Mucosa of gallbladder (tissue), 1 donor: ENCODE measurements at places on chromosomes 4 and X. TPM values are rescaled to one million over a fixed set of nuclear protein-coding genes. Genes with fewer than 3 reads are reported as not detected.

DNA sequence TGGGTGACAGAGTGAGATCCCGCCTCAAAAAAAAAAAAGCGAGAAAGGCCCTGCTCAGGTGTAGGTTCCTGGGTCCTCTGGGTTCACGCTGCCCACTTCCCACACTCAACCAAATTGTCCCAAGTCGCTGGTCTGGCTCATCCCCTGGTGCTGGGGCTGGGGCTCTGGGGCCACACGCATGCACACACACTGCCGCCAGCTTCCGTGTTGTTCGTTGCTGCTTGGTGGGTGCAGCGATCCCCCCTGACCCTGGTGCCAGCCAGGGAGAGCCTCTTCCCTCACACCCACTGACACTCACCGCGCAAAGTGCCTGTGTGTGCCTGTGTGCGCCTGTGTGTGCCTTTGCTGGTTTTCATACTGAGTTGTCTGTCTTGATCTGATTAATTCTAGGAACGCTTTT is 124.1 kb upstream of the NKX1-1 start:
- no peak for DNase-seq

DNA sequence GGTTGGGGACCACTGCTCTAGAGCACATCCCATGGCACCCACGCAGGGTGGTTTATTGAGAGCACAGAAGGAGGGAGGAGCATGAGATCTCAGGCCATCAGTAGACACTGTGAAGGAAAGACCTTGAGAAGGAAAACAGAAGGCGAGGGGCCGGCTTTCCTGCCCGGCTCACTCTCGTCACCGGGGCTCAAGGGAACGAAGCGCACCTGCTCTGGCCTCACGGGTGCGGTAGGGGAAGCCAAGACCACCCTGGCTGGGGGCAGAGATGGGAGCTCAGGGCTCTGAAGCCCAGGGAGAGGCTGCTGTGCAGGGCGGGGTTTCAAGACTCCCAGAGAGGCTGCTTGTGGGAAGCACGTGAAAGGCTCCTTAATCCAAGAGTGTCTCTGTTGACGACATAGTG is 105.9 kb downstream of the TNIP2 start:
- no peak for DNase-seq

GRCh38 chr4:54709400-54709799 is 51.6 kb downstream of the KIT start:
- no peak for DNase-seq

GRCh38 chrX:24619647-24620046 is 27.5 kb downstream of the PCYT1B start:
- DNase-seq, result no peak

DNA sequence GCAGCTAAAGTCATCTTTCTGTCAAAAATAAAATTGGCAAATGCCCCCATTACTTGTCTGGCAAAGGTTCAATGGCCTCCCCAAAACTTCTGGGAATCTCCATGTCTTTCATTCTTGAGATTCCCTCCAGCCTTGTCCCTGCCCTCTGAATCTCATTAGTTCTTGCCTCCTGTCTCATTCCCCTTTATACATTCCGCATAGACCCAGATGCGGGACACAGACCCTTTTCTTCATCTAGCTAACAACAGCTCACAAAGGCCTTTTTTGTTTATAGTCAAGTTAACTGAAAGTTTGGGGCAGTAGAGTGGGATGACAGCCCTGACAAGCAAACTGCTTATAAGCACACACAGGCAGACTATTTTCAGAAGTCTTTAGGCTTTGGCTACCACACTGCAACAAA is 306.1 kb upstream of the FAM241A start:
- DNase-seq, result no peak

GRCh38 chrX:44961817-44962607 is 89.0 kb downstream of the KDM6A start:
- no peak for DNase-seq

DNA sequence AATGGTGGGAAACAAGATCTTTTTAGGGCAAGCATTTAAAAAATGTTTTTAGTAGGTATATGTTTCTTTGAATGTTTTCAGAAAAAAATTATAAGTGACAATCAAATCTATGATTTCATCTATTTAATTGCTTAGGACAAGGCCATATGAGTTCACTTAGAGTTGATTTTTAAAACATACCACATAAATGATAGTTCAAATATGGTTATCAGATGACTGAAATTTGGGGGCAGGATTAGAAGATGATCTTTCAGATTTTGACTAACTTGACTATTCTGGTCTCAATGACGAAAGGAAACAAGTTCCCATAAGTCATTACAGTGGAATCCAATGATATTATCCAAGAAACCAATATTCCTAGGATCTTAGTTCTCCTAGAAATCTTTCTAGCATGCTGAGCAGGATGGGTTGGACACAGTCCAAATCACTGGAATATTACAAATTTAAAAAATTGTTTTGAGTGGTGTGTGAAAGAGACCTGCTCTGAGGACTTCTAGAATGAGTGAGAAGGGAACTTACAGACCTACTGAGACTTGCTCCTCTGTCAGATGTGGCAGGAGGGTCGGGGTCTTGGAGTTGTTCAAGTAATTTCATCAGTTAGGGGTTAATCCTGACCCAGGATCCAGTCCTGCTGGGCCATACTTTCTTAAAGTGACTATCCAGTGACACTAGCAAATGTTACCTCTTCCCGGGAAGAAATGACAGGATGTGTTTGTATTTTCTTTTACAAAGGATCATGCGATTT is 20.0 kb downstream of the RHOH start:
- no peak for DNase-seq

- no peak for DNase-seq
Measured at GRCh38 chr4:175277816-175278215, 359.7 kb downstream of the ADAM29 start.

GRCh38 chr4:7434766-7435150 is at the start of gene PSAPL1:
TSS of gene PSAPL1 (minus strand) at chr4:7434930. CDS start at chr4:7434879, 51 bp downstream.
- DNase-seq, result peak; percentile 66

DNA sequence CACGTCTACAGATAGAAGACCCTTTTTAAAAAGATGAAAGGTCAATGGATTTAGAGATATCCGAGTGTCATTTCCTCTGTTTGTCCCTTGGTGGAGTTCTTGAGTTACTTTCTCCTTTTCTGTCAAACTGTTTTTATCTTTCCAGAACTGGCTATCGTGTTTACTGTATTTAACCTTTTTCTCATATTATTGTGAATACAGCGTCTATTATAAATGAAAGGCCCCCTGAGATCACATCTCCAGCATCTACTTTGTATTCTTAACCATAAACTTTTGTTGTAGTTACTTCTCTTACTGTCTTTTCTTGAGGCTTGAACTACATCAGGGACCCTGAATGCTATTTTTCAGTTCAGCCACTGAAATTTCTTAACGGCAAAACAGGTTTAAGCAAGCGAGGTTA is 4.0 kb upstream of the PCDH7 start:
- no peak for DNase-seq

DNA sequence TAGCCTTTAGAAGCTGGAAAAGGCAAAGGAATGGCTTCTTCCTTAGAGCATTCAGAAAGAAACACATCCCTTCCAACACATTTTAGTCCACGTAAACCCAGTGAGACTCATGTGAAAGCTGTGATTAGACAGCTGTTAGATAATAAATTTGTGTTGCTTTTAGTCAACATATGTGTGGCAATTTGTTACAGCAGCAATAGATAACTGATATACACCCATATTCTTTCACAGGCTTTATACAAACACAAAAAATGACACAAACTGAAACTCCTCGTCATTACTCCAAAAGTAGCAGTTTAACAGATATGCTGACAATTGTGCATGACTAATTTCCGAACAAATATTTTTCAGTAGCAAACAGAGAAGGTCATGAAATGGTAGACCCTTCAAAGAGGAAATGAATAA is 65.3 kb downstream of the ANTXR2 start:
- DNase-seq, result no peak

DNA sequence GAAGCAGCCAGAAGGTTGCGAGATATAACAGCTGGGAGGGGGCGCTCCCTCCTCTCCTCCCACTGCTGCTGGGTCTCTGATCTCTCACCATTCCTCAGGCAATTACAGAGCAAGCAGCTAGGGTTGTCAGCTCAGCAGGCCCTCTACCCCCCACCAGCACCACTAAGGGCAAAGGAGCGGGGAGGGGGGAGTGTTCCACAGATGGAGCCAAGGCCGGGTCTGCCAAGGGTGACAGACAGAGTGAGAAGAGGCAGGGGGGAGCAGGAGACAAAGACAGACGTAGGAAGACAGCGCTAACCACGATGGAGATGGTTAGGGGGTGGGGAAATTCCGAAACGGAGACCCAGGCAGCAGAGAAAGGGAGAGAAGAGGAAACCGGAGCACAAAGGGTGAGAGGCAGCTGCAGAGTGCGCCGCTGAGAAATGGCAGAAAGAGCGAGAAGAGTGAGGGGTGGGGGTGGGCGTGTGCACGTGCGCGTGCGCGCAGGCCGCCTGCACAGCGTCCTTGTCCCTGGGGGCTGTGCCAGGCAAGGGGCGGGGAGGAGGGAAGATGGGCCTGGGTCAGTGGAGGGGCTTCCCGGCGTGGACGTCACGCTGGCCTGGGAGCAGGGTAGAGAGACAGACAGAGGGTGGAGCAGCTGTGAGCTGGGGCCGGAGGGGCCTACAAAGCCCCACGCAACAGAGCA is 6.9 kb downstream of the L1CAM start:
- DNase-seq, result no peak

GRCh38 chrX:119411959-119412358 is 12.8 kb downstream of the SLC25A43 start:
- no peak for DNase-seq

- DNase-seq, result no peak
Measured at GRCh38 chr4:15254236-15254880, 173.5 kb upstream of the C1QTNF7 start.

DNA sequence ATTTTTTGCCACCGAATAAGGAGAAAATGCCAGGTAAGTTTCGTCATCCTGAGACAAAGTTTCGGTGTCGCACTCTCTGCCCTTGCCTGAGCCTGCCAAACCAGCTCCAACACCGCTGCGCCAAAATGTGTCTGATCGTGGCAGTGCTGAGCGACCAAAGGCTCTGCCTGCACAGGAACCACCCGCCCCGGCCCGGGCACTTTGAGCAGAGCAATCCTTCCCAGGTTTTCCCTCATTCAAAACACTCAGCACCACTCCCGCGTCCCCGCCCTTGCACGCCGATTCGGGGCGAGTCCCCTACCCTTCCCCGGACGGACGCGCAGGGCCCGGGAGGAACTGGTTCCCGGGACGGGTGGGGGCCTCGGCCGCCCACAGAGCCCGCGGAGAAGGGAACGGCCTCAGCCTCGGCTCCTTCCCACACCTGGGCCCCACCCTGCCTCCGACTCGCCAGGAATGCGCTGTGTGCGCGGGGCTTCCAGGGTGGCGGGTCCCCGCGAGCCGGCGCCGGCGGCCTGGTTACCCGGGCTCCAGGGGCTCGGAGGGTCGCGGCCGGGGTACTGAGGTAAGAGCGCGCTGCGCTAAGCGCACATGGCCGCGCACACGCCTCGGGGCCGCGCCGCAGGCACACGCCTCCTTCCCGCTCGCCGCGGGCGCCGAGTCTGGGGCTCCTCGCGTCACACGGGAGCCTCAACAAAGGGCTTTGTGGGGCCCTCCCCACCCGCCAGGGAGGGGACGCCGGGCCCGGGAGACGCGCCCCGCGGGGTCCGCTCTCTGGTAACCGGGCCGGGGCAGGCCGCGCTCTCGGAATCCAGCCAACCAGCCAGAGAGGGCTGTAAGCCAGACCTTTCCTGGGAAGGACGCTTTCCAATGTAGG is at the start of gene C4orf36:
TSS of gene C4orf36 (minus strand) at position 661 of the 874 bp plus-strand sequence. CDS start 902 bp downstream, outside the sequence.
- DNase-seq, result peak; percentile 58

DNA sequence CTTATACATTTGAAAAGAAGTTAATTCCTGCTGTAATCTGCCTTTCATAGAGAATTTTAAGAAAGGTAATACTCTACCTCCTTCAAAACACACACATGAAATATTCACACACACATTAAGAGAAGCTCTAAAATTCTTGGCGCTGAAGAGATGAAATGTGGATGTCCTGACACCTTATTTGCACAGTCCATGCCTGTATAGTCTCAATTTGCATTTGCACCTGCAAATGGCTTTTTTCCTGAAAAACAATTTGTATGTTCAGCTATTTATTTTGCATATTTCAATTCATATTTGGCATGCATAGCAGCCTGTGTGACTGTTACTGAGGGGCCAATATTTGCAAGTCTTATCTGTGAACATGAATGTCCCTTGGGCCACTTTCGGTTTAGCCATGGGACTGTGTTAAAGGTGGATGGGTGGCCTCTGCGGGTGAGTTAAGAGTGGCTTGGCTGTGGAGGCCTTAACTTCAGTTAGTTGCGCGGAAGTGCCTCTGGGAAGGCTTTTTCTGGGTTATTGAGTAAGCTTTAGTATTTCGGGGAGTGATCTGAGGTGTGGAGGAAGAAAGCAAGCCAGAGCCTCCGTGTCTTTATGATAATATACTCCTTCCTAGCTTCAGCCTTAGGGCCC is 443.3 kb upstream of the FAT1 start:
- DNase-seq, result no peak

The GABRG1 gene
- 0.06 TPM for total RNA-seq

The ANK2 gene
- 13.7 TPM for total RNA-seq

The MAGEA8 gene
- not detected for total RNA-seq

The HPGD gene
- total RNA-seq, result 37.2 TPM

The ARAP2 gene
- 22.3 TPM for total RNA-seq

The AWAT2 gene
- not detected for total RNA-seq

The SERTM2 gene
- total RNA-seq, result 0.06 TPM
